ENCODE measurements at places on chromosomes 7 and 10. TPM values are rescaled to one million over a fixed set of nuclear protein-coding genes. Genes with fewer than 3 reads are reported as not detected.

DNA sequence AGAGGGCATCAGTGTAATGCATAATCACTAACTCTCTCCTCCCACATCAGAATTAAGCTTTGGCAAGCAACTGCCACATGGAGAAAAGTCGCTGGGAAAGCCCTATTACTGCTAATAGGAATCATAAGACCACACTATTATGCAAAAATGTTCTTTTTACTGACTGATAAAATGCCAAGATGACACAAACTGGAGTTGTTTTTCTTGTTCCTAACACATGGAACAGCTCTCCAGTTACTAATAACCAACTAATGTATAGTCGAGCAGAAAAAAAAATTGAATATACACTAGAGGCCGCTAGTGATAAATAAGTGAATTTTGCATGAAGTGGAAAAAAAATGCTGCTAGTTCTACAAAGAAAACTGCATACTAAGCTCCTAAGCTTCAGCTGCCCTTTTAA is 165.6 kb downstream of the TPK1 start:
- peak; percentile 64 for DNase-seq
- no peaks in the 10 kb centered on the region for H3K27me3 ChIP-seq
- no peak overlapping the region for H3K27ac ChIP-seq
- no peaks in the 10 kb centered on the region for H3K4me1 ChIP-seq

GRCh38 chr7:12103948-12104347 is 107.1 kb upstream of the TMEM106B start:
- H3K27me3 ChIP-seq = no peaks in the 10 kb centered on the region
- H3K36me3 ChIP-seq = no peaks in the 10 kb centered on the region
- H3K4me1 ChIP-seq = no peaks in the 10 kb centered on the region
- H3K4me3 ChIP-seq = no peak overlapping the region
- no peak for DNase-seq

DNA sequence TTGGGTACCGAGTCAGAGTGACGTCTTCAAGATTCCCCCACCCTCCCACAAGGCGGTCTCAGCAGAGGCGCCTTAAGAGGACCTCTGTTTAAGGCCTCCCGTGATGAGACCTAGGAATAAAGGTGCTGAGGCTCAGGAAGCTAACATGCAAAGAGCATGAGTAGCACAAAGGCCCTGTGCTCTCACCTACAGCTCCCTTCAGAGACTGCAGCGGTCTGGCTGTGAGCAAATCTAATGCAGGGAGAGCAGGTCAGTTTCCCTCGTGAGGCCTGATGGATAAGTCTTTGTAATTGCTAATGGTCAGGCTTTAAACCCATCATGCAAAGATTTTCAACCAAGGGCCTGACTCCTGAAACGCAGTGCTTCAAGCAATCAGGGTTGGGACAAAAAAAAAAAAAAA is 909.3 kb upstream of the GHITM start:
- H3K36me3 ChIP-seq = no peaks in the 10 kb centered on the region
- no peaks in the 10 kb centered on the region for H3K4me1 ChIP-seq
- no peak for DNase-seq
- no peak overlapping the region for H3K4me3 ChIP-seq
- H3K27ac ChIP-seq = no peak overlapping the region
- no peaks in the 10 kb centered on the region for H3K27me3 ChIP-seq

DNA sequence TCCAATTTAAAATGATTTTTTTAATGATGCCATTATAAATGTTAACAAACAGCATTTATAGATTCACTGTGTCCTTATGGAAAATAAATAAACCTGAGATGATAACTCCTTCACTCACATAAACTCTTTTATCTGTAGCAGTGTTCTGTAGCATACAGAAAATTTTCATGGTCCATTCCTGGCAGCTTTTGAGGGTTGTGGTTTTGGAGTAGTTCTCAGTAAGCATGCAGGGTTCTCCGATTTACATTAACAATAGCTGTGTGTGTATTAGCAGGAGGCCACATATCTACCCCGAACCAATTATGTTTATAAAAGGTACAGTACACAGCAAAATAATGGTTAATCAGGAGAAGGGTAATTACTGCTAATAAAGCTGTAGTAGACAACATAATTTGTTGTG is 162.7 kb downstream of the CDCA7L start:
- H3K4me1 ChIP-seq = no peaks in the 10 kb centered on the region
- H3K4me3 ChIP-seq = no peak overlapping the region
- no peak overlapping the region for H3K27ac ChIP-seq

DNA sequence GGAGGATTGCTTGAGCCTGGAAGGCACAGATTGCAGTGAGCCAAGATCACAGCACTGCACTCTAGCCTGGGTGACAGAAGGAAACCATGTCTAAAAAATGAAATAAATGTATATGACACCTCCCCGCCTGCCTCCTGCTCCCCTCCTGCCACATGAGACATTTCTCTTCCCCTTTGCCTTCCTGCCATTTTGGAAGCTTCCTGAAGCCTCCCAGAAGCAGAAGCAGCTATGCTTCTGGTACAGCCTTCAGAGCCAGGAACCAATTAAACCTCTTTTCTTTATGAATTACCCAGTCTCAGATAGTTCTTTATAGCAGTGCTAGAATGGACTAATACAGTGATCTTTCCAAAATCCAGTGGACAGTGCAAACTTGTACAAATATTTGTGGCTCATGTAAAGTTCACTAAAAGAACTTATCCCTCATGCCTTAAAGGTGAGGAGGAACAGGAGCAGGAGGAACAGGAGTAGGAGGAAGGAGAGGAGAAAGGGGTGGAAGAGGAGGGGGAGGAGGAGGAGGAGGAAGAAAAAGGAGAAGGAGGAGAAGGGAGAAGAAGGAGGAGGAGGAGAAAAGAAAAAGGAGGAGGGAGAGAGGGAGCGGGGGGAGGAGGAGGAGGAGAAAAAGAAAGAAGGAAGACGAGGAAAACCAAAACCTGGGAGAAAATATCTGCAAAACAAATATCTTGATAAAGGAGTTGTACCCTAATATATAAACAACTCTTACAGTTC is 2.8 kb upstream of the ABI1 start:
- H3K4me1 ChIP-seq = no peaks in the 10 kb centered on the region
- H3K27ac ChIP-seq = no peak overlapping the region
- no peak overlapping the region for H3K4me3 ChIP-seq
- H3K27me3 ChIP-seq = peaks cover 6% of the 10 kb centered on the region
- no peak for DNase-seq

- no peak overlapping the region for H3K4me3 ChIP-seq
- no peak for DNase-seq
- no peaks in the 10 kb centered on the region for H3K27me3 ChIP-seq
- H3K36me3 ChIP-seq = no peaks in the 10 kb centered on the region
- no peaks in the 10 kb centered on the region for H3K4me1 ChIP-seq
Observed at GRCh38 chr7:94266238-94266644, 128.5 kb upstream of the COL1A2 start.

GRCh38 chr10:131419797-131420196 is 108.3 kb upstream of the TCERG1L start:
- no peak overlapping the region for H3K4me3 ChIP-seq
- peaks cover 12% of the 10 kb centered on the region for H3K27me3 ChIP-seq
- H3K36me3 ChIP-seq = no peaks in the 10 kb centered on the region
- peaks cover 5% of the 10 kb centered on the region for H3K4me1 ChIP-seq

DNA sequence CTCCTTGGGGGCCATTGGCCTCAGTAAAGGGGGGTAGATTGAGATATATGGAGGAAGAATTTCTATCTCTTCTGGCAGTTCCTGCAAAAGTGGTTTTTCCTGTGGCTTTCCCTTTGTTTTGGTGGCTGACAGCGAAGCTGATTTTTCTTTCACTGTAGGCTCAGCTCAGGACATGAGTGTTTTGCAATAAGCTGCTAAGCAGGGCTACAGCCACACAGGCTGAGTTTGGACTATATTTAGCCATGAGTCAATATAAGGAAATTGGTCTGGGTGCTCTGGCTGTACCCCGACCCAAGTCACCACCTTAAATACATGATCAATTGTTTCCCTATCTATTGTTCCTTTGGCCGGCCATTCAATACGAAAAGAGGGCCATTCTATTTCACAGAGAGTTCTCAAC is 212.7 kb upstream of the KCND2 start:
- H3K27me3 ChIP-seq = no peaks in the 10 kb centered on the region
- DNase-seq = no peak
- H3K4me1 ChIP-seq = no peaks in the 10 kb centered on the region
- H3K4me3 ChIP-seq = no peak overlapping the region

Gene PRR15
- total RNA-seq = 0.04 TPM

Gene MYH16
- not detected for total RNA-seq

Gene PPA1
- 99.5 TPM for total RNA-seq

Gene COL26A1
- total RNA-seq = 1.2 TPM

Gene LIPM
- total RNA-seq = not detected

Gene TAC1
- total RNA-seq = 2.0 TPM

Gene SLC39A12
- 0.04 TPM for total RNA-seq

All from muscle of leg (tissue), 16 donors.